ENCODE measurements at places on chromosomes 13 and 19. TPM values are rescaled to one million over a fixed set of nuclear protein-coding genes. Genes with fewer than 3 reads are reported as not detected.

DNA sequence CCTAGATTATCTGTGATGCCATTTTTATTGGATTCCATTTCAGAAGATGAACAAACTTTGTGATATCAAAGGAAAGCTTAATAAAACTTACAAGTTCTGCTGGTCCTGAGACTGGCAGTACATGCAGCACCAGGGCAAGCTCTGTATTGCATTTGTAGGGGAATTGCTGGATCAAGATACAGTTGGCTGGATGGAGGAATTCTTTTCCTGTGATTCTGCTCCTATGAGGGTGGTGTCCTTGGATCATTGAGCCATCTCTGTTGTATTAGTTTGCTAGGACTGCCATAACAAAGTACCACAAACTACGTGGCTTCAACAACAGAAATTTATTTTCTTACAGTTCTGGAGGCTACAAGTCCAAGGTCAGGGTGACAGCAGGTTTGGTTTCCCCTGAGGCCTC lies 33.9 kb upstream of the CSNK1A1L start:
- no peak for DNase-seq

Gene PIBF1
- 1.4 TPM for polyA plus RNA-seq

DNA sequence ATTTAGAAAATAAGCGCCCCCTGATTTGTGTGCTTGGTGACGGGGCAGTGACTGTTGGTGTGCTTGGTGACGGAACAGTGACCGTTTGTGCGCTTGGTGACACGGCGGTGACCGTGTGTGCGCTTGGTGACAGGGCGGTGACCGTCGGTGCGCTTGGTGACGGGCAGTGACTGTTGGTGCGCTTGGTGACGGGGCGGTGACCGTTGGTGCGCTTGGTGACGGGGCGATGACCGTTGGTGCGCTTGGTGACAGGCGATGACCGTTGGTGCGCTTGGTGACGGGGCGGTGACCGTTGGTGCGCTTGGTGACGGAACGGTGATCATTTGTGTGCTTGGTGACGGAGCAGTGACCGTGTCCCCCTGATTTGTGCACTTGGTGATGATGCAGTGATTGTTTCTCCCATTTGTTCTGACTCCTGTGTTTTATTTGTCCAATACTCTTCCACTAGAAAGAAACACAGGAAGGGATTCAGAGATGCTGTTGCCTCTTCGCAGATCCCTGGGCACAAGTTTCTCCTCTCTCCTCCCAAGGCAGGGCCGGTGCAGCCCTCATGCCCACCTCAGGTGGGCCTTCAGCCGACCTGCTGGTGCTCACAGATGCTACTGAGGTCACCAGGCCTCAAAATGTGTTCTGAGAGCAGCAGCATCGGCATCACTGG lies 128.3 kb downstream of the ATP11A start:
- no peak for DNase-seq

Gene LENG9
- 0.97 TPM for polyA plus RNA-seq

DNA sequence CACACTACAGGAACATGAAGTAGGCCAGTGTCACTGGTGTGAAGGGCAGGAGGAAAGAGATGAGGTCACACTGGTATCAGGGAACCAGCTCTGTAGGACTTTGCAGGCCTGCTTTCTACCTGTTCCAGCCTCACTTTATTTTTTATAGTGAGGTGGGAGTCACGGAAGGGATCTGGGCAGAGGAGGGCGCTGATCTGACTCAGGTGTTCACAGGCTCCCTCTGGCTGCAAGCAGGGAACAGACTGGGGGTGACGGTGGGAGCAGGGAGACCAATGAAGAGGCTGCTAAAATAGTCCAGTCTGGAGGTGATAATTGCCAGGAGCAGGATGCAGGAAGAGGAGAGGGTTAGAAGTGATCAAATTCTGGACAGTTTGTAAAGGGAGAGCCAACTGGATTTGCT lies 2.8 kb downstream of the THAP8 start:
- no peak for DNase-seq

Measured in endothelial cell of umbilical vein (primary cell).